ENCODE measurements at places on chromosomes 16 and 17. TPM values are rescaled to one million over a fixed set of nuclear protein-coding genes. Genes with fewer than 3 reads are reported as not detected.

The AANAT gene
- not detected for total RNA-seq

The TBC1D3I gene
- 1.7 TPM for total RNA-seq

DNA sequence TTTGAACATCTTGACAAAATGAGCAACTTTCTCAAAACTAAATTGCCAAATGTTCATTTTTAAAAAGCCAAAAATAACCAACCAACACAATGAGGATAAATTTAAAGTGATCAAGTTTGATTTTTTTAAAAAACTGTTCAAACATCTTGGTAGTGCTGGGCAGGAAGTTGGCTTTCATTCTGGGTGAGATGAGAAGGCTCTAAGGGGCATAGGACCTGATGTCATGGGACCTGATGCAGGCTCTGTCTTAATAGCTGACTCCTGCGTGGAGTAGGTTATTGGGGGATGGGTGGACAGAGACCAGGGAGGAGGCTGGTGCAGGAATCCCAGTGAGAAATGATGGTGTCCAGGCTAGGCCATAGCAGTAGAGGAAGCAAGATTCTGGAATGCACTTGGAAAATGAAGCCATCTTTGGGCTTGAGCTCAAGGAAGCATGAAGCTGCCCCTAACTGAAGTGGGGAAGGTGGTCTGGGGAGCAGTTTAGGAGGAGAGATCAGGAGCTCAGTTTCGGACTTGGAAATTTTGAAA lies 20.4 kb downstream of the NLRC5 start:
- no peak for DNase-seq

The RNF151 gene
- total RNA-seq: not detected

DNA sequence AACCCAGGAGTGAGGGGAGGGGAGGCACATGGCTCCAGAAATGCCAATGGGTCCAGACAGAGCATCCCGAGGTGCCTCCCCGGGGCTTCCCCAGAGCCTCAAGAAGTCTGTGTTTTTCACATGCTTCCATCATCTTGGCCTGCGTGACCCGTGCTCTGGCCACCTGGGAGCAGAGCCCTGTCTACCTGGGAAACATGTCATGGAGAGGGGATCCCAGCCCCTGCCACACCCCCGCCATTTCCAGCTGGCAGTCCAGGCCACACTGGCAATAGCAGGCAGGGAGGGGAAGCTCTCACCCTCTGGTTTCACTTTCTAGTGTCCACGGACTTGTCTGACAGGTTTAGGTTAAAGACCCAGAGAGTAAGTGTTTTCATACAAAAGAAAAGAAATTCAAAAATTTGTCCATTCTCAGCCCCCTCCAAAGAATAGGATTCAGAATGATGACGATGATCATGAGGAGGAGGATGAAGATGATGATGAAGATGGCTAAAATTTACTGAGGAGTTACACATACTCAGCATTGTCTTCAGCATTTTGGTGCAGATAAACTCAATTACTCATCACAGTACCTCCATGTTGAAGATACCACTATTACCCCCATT lies 9.0 kb downstream of the SMIM5 start:
- no peak for DNase-seq

The ZFHX3 gene
- 28.0 TPM for total RNA-seq

- no peak for DNase-seq
Observed at GRCh38 chr16:27156579-27156978, 46.7 kb upstream of the KDM8 start.

DNA sequence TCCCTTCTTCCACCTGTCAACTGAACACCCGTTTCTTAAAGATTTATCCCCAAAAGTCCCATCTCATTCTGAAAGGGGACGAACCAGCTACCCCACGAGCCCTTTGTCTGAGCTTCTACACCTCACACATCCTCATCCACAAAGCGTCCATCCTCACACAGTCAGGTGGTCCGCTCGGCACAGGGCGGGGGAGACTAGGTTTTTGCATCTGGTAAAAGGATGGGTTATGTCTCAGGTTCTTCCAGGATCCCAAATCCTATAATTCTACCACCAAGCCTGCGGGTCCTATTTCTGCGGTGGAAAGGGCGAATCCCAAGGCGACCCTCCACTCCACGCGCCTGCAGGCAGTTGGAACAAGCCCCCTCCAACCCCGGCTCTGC lies 458 bp downstream of the GFOD2 start:
- no peak for DNase-seq
